ENCODE measurements at places on chromosomes 1 and 21. TPM values are rescaled to one million over a fixed set of nuclear protein-coding genes. Genes with fewer than 3 reads are reported as not detected.

- H3K27ac ChIP-seq = no peak overlapping the region
- peaks cover 5% of the 10 kb centered on the region for H3K4me1 ChIP-seq
These were observed 52.4 kb downstream of the IER5 start for GRCh38 chr1:181140891-181141290.

- H3K4me3 ChIP-seq = no peak overlapping the region
- H3K27me3 ChIP-seq = no peaks in the 10 kb centered on the region
- H3K27ac ChIP-seq = no peak overlapping the region
These were observed 102.3 kb downstream of the OSBPL9 start for GRCh38 chr1:51719146-51719545.

The ELAPOR1 gene
- total RNA-seq = 0.75 TPM

GRCh38 chr1:209512821-209513220 is 70.7 kb upstream of the CAMK1G start:
- no peak overlapping the region for H3K27ac ChIP-seq
- no peak overlapping the region for H3K4me3 ChIP-seq
- no peak for DNase-seq
- H3K4me1 ChIP-seq = no peaks in the 10 kb centered on the region
- no peaks in the 10 kb centered on the region for H3K36me3 ChIP-seq

DNA sequence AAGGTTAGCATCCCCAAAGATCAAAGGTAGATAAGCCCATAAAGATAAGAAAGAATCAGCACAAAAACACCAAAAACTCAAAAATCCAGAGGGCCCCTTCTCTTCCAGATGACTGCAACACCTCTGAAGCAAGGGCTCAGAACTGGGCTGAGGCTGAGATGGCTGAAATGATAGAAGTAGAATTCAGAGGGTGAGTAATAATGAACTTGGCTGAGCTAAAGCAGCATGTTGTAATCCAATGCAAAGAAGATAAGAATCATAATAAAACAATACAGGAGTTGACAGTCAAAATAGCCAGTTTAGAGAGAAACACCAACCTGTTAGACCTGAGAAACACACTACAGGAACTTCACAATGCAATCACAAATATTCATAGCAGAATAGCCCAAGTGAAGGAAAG is 406.9 kb upstream of the CXADR start:
- H3K27me3 ChIP-seq = no peaks in the 10 kb centered on the region
- H3K27ac ChIP-seq = no peak overlapping the region
- no peaks in the 10 kb centered on the region for H3K4me1 ChIP-seq
- no peak overlapping the region for H3K4me3 ChIP-seq
- DNase-seq = no peak
